Left lobe of liver (tissue), 2 donors: ENCODE measurements at places on chromosomes 1 and 21. TPM values are rescaled to one million over a fixed set of nuclear protein-coding genes. Genes with fewer than 3 reads are reported as not detected.
A peak's percentile ranks its signal among the peaks of the same experiment; 100 is the strongest.

The IRF6 gene
- 30.0 TPM for total RNA-seq

The SPRR2D gene
- not detected for total RNA-seq

The HUNK gene
- total RNA-seq: 0.55 TPM

The MTARC2 gene
- 129 TPM for total RNA-seq

- DNase-seq: no peak
Measured at GRCh38 chr1:119554183-119554582, 47.2 kb downstream of the HSD3B1 start.

The RUNX3 gene
- 0.86 TPM for total RNA-seq

GRCh38 chr1:226569879-226570547, 21.4 kb downstream of the STUM start:
- DNase-seq: no peak

DNA sequence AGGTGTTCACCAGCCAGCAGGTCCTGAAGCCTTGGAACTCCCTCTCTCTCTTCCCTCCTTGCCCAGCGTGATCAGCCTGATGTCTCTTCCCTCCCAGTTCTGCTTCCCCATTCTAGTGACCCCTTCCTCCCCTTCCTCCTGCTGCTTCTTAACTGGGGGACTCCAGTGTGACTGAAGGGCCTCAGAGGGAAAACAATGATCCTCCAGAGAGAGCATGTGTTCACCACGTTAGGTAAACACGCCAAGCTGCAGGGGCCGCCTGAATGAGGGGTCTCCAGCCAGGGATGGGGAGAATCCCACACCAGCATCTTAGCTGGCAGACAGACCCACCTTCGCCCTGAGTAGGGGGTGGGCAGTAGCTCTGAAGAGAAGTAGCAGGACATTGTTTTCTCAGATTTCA, 124.8 kb downstream of the TMEM53 start:
- no peak for DNase-seq

GRCh38 chr1:12244078-12244477, 14.2 kb downstream of the VPS13D start:
- no peak for DNase-seq

GRCh38 chr1:159181328-159182024, 10.1 kb downstream of the CADM3 start:
- DNase-seq: no peak

- no peak for DNase-seq
Measured at GRCh38 chr1:237664348-237664747, 226.4 kb downstream of the ZP4 start.

DNA sequence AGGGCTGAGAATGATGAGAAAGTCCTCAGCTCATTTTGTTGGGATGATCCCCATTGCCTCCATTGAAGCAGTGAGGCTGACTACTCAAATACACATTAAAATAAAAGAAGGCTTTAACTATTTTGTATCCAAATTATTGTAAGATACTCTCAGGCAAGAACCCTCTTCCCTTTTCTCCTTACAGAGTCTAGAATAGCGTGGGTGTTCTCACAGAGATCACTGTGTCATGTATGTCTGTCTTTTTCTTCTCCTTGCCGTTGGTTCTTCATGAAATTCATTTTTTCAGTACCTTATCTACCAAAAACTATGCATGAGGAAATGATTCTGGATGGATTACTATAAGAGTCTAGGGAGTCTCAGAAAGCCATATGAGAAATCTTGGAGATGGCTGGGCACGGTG, 30.1 kb downstream of the SORT1 start:
- DNase-seq: no peak

DNA sequence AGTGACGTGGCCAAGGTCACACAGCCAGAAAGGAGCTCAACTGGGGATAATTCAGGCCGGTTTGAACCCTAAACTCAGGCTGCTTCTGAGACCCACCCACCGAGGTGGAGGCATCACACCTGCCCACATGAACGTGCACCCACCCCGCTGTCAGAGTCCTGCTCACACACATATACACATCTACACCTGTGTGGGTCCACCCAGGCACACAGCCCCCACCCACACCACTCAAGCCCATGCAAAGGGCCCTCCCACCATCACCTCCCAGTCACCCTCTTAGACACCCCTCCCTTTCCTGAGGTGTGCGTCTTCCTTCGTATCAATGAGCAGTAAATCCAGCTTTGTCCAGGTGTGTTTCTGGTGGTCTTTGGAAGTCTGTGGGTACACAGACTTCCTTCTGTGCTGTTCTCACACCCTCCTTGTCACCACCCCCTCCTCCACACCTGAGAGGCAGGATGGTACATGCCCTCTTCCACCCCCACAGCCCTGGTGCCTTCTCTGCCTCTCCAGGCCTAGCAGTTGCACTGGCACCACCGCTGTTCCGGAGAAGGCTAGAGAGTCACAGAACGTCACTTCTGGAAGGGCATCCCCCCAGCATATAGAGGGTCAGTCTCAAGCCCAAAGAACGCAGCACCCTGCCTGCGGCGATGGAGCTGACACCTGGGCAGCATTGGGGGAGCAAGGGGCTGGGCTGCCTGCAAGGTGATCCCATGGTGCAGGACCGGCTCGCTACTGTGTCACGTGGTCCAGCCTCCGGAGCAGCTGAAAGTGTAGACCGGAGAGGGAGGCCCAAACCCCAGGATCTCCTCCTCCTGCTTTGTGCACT, 18.9 kb upstream of the FAM131C start:
- DNase-seq: no peak

The CR2 gene
- total RNA-seq: 0.08 TPM

DNA sequence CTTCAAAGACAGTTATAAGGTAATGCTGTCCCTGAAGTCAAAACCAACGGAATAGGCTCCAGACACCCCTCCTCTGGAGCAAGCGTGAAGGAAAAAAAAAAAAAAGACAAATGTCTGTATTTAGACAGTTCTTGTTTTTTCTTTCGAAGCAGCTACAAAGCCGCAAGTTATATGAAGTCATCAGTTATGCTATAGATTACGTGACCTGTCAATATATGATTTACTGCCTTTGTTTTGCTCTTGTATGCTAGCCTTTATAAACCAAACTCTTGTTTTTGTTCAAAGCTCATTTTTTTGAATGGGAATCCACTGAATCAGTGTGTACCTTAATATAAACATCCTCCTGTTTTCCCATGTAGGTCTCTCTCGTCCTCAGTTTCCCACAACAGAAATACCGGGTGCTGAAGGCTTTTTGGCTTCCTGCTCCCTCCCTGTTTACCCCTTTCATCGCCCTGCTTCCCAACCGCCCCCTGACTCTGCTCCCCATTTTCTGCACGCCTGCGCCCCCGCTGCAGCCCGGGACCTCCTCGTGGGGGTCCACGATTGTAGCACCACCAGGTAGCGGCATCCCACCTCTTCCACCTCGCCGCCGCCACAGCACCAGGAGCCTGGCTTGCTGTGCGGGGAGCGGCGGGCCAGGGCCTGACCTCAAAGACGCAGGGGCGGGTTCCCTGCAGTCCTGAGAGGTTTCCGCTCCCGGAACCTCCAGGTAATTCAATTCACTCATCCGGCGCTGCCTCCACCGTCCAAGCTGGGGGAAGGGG, 5.2 kb upstream of the ZNF678 start:
- no peak for DNase-seq

- no peak for DNase-seq
Measured at GRCh38 chr1:33443705-33444180, 12.8 kb upstream of the PHC2 start.

The LCE2C gene
- total RNA-seq: not detected

The C1QB gene
- 79.0 TPM for total RNA-seq

- DNase-seq: no peak
Measured at GRCh38 chr21:16455978-16456377, 726.2 kb downstream of the USP25 start.

DNA sequence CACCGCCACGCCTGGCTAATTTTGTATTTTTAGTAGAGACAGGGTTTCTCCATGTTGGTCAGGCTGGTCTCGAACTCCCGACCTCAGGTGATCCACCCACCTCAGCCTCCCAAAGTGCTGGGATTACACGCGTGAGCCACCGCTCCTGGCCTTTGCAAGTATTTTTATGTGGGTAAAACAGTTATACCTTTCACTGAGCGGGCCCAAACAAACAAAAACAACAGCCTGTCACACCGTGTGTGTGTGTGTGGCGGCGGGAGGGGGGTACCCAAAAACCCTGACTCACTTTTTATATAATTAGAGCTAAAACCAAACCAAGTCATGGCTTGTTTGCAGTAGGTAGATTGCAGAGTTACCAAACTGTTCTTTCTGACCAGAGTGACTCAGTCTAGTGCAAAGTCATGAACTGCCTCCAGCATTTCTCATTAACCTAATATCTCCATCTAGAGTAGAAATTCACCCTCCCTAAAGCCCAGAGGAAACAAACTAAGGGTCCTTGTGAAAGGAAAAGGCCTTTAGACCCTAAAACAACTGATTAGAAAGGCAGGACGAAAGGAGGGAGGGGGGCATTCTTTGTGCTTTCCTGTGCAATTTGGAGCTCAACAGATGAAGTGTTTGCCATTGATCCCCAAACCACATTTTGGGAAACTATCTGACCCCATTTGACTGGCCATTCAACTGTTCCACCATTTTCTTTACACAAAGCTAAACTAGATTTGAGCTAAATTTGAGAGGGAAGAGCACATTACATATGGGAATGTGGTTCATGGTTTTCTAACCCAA, 181.0 kb downstream of the DHRS3 start:
- no peak for DNase-seq

The HAO2 gene
- total RNA-seq: 206 TPM

The S100A9 gene
- 36.3 TPM for total RNA-seq

DNA sequence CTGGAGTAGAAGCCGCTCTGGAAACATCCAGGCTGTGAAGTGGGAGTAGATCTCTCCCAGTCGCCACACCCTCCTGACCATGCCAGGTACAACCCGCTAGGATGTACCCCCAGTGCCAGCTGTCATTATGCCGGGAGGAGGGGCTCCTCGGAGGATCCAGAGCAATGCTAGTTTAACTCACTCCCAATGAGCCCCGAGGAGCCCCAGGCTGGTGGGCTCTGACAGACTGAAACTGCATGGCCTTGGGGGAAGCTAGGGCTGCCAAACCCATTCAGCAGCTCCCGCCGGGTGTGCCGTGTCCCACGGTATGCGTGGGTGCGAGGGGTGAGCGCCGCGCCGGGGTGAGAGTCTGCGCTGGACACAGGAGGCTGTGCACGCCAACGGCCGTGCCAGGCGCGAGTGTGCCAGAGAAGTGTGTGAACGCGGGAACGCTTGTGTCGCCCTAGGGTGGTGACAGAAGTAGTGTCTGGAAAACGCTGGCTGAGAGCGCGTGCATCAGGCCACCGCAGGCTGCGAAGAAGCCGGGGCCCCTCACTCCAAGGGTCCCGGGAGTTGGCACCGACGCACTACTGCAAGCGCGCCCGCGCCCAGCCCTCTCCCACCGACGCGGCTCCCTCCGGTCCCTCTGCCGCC, 177.1 kb upstream of the EDN2 start:
- no peak for DNase-seq

The DDR2 gene
- 2.0 TPM for total RNA-seq

The CD52 gene
- total RNA-seq: 3.0 TPM

DNA sequence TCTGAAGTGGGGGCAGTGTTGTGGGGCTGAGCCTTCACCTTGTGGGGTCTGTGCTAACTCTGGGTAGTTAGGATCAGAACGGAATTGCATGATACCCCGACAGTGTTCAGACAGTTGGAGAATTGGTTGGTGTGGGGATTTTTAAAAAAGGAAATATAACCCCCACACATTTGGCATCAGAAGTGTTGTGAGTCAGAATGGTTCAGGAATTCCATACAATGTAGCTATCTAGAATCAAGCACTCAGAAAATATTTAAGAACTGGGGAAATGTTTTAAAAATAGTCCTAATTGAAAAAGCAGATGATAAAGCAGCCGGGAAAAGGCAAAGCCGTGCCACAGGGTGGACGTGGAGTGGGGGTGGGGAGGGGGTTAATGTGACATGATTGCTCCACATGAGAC, 6.5 kb upstream of the S100A7 start:
- DNase-seq: no peak

GRCh38 chr1:112239683-112240330, 156.2 kb upstream of the CTTNBP2NL start:
- no peak for DNase-seq

GRCh38 chr1:209368864-209369598, 214.5 kb upstream of the CAMK1G start:
- no peak for DNase-seq

- DNase-seq: peak; percentile 84
Measured at GRCh38 chr1:29469457-29469856, 233.1 kb downstream of the PTPRU start.

DNA sequence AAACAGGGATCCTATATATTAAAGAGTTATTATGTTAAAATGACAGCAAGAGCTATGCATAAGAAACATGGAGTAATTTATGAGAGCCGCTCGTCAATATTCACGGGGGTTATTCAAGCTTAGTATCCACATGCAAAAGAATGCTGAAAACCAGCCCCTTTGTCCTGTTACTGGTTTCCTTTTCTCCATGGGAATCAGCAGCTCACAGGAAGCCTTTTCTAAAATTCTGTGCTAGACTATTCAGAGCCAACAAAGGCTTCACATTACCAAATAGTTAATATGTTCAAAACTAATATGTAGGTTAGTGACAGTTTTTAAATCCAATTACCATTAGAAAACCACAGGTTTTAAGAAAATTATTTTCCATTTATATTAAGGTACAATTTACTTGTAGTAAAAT, 225.6 kb upstream of the MAP1LC3C start:
- no peak for DNase-seq

- no peak for DNase-seq
Measured at GRCh38 chr21:20998456-20998789, 214 bp downstream of the NCAM2 start.

The HRNR gene
- total RNA-seq: not detected

GRCh38 chr1:227798078-227798802, 17.2 kb upstream of the PRSS38 start:
- no peak for DNase-seq

- DNase-seq: peak; percentile 75
Measured at GRCh38 chr1:50977575-50978143, 7.6 kb downstream of the CDKN2C start.

DNA sequence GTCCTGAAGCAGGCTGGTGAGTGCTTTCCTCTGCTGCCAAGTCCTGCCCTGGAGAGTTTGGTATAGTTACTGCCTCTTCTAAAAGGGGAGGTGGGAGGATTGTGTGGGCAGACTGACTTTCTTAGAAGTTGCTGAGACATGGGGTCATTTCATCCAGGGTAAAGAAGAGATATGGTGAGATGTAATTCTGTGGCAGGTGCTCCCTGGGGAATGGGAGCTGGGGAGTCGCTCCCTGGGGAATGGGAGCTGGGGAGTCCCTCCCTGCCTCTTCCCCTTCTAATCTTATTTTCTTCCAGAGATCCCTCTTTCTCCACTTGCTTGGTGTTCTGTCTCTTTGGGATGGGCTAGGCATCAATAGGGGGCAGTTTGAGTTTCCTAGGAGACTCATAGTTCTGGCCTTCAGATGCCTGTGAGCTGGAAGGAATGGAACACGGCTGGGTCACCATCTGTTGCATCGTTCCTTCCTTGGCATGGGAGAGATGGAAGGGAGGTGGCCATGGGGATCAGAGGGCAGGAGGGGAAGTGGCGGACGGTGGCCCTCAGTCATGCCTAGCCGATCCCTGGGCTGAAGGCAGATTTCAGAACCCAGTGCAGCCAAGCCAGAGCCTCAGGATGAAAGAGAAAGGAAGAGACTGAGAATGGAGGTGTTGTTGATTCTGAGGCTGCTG, 59.0 kb downstream of the NFASC start:
- no peak for DNase-seq

DNA sequence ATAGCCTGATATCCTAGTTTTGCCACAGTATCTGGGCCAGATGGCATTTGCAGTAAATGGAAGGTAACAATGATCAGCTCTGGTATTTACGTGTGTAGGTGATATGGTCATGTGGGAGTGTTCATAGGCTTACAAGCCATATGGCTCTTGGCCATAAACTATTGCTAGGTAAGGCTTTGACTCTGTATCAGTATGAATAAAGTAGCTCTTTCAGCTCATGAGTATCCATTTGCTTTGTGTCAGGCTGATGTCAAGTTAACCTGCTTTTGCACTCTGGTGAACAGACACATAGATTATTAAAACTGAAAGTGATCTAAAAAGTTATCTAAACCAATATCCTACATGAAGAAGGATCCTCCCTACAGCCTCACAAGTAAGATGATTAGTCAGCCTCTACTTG, 69.0 kb downstream of the DDR2 start:
- no peak for DNase-seq
